Breast epithelium (tissue), 4 donors: ENCODE measurements at places on chromosomes 2 and 18. TPM values are rescaled to one million over a fixed set of nuclear protein-coding genes. Genes with fewer than 3 reads are reported as not detected.

DNA sequence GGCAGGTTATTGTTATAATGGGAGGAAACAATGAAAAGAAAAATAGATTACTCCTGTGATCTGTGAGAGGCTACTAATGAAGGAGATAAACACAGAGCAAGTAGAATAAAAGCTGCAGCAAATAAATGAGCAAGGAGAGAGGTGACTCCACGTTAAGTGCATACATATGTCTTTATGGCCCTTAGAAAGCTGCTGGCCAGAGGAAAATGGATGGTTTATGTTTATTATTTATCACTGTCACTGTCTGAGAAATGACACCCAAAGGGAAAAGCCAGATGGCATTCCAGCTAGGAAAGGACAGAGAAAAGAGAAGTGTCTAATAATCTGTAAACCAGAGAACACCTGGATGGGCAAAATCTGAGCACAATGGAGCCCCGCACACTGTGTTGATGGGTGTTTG, 122.9 kb upstream of the DDX18 start:
- no peaks in the 10 kb centered on the region for H3K4me1 ChIP-seq
- no peaks in the 10 kb centered on the region for H3K27me3 ChIP-seq
- no peaks in the 10 kb centered on the region for H3K36me3 ChIP-seq
- no peak overlapping the region for H3K4me3 ChIP-seq

- no peaks in the 10 kb centered on the region for H3K36me3 ChIP-seq
- H3K4me3 ChIP-seq, result no peak overlapping the region
- H3K27ac ChIP-seq, result no peak overlapping the region
- H3K4me1 ChIP-seq, result no peaks in the 10 kb centered on the region
Observed at GRCh38 chr2:173164396-173164795, 88.8 kb downstream of the MAP3K20 start.

UGT1A5 gene
- total RNA-seq, result not detected

- no peak overlapping the region for H3K4me3 ChIP-seq
- no peaks in the 10 kb centered on the region for H3K4me1 ChIP-seq
- H3K36me3 ChIP-seq, result no peaks in the 10 kb centered on the region
- DNase-seq, result no peak
Observed at GRCh38 chr2:205778356-205778755, 96.1 kb downstream of the NRP2 start.

GRCh38 chr2:19351499-19351898, 6.9 kb downstream of the OSR1 start:
- DNase-seq, result no peak
- peak overlapping the region; percentile 43 for H3K4me3 ChIP-seq
- H3K27ac ChIP-seq, result peak overlapping the region; percentile 19
- H3K36me3 ChIP-seq, result no peaks in the 10 kb centered on the region
- peaks cover 14% of the 10 kb centered on the region for H3K27me3 ChIP-seq
- peaks cover 4% of the 10 kb centered on the region for H3K4me1 ChIP-seq

DNA sequence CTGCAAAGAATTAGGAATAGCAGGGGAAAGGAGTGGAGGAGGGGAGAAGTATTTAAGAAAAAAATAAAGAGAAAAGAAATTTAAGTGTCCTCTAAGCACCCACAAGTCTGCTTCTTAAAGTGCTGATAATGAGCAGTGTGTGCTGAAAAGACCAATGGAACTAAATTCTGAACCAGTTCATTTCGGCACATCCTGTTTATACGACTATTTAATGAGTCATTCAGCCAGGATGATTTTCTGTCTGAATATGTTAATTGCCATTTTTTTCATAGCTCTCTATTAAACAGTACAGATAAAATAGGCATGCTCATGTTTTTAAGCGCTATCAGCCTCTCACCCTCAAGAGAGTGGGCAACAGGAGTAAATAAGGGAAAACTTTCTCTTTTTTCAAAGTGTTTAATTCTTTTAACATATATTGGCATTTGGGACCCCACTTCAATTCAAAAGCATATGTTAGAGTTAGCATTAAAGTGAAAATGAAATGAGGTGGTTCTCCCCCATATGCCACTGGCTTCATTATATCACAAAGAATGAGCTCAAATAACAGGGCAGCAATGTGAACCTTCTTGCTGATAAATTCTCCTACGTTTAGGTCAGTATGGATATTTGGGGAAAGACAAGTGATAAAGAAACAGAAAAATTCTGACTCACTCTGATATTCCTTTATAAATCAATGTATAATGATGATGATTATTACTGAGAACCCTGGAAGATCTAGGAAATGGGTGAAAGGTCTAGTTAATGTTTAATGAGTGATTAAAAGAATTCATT, 87.5 kb downstream of the TCF4 start:
- no peaks in the 10 kb centered on the region for H3K27me3 ChIP-seq
- H3K27ac ChIP-seq, result peak overlapping the region; percentile 1
- H3K4me3 ChIP-seq, result no peak overlapping the region
- H3K4me1 ChIP-seq, result no peaks in the 10 kb centered on the region
- H3K36me3 ChIP-seq, result no peaks in the 10 kb centered on the region

CCDC150 gene
- 5.9 TPM for total RNA-seq

L3MBTL4 gene
- total RNA-seq, result 7.8 TPM

DNA sequence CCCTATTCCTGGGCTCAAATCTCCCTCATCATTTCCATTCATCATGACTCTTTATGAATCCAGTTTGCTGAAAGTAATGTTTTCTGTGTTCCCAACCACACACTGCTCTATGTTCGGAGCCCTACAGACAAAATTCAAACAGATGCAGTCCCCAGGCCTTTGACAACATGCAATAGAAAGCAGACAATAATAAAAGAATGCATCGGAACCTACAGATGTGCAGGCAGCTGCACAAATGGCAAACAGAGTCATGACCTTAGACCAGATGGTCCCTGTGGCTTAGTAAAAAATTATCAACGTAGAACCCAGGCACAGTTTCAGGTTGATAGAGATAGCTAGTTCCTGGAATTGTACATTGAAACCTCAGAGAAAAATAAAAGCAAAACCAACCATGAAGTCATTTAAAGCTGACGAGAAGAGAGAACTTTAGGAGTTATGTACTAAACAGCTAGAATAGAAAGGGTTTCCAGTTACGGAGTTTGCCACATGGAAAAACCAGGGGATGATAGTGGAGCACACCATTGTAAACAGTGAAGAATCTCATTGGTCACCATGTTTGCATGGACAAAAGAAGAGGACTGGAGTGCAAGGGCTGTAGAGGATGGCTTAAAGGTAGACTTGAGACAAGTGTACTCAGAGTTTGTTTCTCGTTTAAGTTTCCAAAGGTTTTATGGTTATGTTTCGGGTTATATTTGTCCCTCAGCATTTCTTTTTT, 23.2 kb upstream of the ACVR1 start:
- H3K27me3 ChIP-seq, result no peaks in the 10 kb centered on the region
- no peak overlapping the region for H3K4me3 ChIP-seq
- no peaks in the 10 kb centered on the region for H3K4me1 ChIP-seq
- H3K27ac ChIP-seq, result peak overlapping the region; percentile 11
- no peak for DNase-seq
- no peaks in the 10 kb centered on the region for H3K36me3 ChIP-seq
